Thyroid gland (tissue), 4 donors: ENCODE measurements at places on chromosomes 6 and 20.

DNA sequence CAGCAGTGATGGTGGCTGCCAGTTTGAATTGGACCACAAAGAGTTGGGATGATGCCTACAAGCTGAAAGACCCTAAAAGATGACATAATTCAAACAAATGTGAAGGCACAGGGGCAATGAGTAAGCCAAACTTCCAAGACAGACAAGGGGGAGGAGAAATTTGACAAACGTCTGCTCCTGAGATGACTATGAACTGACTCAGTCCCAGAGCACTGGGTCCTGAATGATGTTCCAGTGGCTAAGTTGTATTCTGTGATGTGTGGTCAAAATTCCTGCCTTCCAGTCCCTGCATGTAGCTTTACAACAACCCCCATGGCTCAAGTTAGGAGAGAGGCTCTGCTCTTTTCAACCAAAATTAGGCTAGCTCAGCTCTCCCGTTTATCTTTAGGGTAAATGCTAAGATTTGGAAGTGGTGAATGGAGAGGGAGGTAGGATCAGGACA is 86.1 kb upstream of the SIRPA start:
- no peak for DNase-seq

GRCh38 chr6:31663126-31663960 is 1.5 kb downstream of the GPANK1 start:
- no peak for DNase-seq

GRCh38 chr6:154956771-154957522 is 38.2 kb upstream of the TIAM2 start:
- DNase-seq = peak; percentile 78

DNA sequence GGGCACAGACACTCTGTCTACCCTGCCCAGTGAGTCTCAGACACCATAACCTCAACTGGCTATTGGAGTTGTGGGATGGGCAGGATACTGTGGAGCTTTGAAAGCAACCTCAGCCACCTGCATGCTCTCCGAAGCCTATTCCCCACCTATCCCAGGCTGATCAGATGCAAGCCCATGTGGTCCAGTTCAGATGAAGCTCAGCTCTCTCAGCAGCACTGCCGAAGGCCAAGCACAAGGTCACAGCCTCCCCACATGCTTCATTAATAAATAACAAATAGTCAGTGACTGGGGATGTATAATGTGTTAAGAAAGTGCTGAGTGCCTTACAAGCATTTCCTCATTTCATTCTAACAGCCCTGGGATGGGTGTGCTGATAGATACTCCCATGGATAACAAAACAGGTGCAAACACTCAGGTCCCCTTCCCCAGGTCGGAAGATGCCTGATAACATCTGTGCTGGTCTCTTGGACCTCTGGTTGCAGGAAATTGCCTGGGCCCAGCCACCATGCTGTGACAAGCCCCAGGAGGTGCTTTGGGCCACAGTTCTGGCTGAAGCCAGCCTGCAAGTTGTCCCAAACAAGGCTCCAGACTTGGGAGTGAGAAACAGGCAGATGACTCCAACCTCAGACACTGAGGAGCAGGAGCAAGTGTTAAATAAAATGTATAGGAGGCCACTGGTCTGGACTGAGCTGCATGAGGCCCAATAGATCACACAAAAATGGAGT is 3.7 kb downstream of the ACSS1 start:
- DNase-seq = no peak

- DNase-seq = no peak
Measured at GRCh38 chr6:90793771-90794170, 206.9 kb upstream of the MAP3K7 start.

DNA sequence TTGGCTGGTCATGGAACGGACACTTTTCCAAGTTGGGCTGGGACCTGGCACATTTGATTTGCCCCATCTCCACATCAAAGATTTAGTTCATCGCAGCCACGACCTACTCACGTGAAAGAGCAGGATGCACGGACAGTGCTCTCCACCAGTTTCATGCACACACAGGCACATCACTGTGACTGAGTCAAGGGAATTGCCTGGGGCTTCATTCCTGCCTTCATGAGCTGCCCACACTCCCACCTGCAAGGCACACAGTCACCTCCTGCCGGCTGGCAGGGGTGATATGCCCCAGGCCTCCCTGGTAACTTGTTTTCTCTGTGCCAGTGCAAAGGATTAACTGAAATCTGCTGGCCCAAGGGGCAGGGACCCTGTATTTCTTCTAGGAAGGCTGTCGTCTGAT is 23.3 kb upstream of the CST1 start:
- DNase-seq = no peak

DNA sequence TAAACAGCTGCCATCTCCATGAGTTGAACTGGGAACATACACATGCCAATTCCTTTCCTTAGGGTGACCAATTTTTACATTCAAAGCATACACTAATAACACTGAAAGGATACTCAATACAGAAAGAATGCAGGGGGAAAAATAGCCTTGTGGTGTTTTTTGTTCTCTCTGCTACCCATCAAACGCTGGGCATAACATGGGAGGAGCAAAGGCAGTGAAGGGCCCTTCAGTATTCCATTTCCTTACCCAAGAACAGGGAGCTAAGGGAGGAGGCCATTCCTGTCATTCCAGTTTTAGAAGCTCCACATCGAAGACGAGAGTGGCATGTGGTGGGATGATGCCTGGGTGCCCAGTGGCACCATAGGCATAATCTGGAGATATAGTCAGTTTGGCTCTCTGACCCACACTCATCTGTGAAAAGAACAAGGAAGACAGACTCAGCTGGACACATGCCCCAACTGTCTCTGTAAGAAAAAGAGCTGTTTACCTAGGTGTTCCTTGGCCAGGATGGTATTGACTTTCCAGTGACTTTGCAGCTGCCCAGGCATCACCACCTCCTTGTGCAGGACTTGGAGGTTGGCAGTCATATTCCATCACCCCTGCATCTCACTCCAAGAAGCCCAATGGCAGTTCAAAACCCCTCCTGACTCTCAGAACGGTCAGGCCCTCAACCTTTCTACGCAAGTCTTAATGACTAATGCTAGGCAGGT is 20.9 kb downstream of the FKBP1A start:
- peak; percentile 40 for DNase-seq

GRCh38 chr6:63573899-63574553 is 1.7 kb downstream of the LOC128125822 start:
- DNase-seq = peak; percentile 38

DNA sequence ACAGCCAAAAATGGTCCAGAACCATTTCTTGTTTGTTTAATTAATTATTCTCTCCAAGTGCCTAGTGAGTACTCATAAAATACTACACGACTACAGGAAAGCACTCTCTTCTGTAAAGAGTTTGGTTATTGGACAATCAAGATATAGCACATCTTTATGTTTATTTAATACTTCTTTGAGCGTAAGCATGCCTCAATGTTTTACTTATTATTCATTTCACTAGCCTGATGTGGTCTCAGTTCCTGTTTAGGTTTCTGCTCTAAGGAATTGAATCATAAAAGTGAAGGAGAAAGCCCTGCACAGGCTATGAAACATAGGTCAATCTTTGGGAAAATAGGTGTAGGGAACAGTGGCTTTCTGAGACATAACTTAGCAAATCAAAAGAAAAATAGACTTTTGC is 45.9 kb upstream of the AIG1 start:
- no peak for DNase-seq

DNA sequence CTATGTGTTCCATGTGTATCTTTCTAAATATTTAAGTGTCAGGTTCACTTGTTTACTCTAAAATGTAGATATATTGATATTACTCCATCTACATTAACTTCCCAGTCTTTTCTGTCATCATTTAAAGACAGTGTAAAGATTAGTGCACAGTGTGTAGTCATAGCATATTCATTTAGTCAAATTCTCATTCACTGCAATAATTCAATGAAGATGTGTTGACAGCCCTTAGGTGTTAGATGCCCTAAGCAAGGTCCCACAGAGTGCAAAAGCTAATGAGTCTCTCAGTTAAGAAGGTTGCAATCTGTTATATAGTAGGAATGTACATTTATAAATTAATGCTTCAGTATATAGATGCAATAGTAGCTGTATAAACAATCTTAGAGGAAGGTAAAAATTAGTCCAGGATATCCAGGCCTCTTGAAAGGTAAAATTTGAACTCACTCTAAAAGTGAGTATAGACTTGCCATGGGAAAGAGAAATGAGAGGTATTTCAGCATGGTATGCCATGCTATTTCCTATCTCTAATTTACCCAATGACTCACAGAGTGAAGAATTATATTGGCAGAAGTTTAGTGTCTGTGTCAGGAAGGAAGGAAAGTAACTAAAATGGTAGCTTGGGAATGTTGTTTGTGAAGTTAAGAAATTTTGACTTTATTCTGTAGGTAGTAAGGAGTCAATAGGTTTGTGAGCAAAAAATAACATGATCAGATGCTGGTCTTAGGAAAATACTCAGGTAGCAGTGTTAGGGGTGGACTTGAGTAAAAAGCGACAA is 969.9 kb upstream of the CITED2 start:
- DNase-seq = no peak

GRCh38 chr6:73409395-73409794 is 14.8 kb downstream of the DDX43 start:
- no peak for DNase-seq

DNA sequence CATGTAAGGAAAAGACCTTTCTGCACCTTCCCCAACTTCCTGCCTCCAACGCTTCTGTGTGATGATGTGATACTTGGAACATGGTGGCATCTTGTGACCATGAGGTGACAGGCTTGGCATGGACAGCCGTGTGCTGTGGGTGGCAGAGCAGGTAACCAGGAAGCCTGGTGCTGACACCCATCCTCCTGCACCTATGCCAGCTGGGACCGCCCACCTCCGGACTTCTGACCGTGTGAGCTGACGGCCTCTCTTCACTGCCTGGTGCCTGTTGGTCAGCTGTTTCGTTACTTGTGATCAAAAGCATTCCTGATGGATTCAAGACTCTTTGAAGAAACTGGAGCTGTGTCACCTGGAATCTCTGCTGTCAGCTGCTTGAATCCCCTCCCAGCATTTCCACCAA is 70.3 kb downstream of the TMEM242 start:
- no peak for DNase-seq

DNA sequence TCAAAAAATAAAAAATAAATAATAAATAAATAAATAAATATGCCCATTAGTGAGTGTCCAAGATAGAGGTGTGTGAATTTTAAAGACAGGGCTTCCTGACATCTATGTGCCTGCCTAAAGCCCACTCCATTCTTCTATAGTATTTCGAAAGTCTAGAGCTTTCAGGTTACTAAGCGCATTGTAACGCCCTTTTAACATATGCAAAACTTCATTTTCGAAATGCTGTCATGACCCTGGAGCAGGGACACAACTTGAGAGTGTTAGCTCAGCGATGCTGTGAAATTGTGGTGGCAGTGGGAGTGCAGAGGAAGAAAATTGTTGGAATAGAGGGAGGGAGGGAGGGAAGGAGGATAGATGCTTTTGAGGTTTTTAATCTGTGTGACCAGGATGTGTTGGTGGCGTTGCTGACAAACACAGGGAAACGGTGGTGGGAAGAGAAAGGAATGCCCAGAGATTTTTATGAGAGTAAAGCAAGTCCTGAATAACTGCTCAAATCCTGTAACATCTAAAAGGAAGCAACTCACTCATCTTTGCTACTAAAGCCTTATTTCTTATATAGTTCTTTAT is 169.3 kb downstream of the ARID1B start:
- no peak for DNase-seq

DNA sequence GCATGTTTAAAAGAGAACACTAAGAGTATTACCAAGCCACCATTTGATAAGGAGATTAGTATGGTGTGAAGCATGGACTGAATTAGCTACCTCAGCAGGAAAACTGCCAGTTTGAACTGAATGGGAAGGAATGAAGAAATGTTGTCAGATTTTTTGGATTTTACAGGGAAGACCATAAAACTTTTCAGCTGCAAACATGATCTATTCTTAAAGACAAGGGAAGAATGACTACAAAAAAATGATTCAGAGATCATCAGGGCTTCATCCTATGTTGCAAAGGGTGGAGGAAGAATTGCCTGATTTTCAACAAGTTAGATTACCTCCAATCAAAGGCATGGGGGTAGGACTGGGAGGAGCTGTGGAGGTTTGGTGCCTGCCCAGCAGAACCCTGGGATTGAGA is 49.3 kb upstream of the MTRF1L start:
- DNase-seq = no peak

DNA sequence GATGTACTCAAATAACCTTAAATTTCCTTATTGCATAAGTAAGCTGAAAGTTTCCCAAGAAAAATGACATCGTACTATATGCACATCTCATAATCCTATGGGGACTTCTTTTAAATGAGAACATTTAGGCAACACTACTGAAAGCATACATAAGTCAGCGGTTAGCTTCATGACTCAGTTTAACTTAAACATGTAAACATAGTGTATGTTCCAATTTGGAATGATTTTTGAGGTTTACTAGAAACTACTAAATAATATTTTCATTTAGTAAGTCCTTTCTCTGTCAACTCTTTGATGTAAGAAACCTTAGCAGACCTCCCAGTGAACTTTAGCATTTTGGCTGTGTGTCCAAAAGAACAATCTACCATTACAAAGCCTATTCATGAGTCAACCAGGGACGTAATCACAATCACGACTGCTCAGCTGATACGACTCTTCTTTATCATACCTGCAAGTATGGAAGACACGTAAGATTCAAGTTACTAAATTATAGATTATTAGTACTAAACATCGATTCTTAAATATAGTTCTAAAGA is 19.3 kb downstream of the HIVEP2 start:
- no peak for DNase-seq

GRCh38 chr6:93974332-93974731 is 555.0 kb upstream of the EPHA7 start:
- no peak for DNase-seq

- no peak for DNase-seq
Measured at GRCh38 chr20:43300901-43301300, 111.2 kb upstream of the PTPRT start.
